Mammary epithelial cell (primary cell): ENCODE measurements at places on chromosomes 2 and 18.

DNA sequence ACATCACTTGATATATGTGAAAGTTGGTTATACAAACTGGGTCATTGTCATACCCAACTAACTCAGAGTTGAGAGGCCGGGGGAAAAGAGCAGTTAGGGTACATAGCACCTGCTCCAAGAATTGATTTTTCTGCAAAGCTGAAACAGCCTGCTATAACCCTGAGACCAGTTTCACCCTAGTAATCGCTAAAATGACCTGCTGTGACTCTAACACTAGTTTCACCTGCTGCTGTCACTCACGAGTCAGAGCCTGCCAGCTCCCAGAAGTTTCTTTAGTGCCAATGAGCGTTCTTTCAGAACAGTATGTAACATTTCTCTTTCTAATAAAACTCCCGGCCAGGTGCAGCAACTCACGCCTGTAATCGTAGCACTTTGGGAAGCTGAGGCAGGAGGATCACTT, 28.0 kb downstream of the SRSF7 start:
- DNase-seq: no peak

GRCh38 chr2:159712929-159713420, 669 bp downstream of the MARCHF7 start:
- peak; percentile 15 for DNase-seq

DNA sequence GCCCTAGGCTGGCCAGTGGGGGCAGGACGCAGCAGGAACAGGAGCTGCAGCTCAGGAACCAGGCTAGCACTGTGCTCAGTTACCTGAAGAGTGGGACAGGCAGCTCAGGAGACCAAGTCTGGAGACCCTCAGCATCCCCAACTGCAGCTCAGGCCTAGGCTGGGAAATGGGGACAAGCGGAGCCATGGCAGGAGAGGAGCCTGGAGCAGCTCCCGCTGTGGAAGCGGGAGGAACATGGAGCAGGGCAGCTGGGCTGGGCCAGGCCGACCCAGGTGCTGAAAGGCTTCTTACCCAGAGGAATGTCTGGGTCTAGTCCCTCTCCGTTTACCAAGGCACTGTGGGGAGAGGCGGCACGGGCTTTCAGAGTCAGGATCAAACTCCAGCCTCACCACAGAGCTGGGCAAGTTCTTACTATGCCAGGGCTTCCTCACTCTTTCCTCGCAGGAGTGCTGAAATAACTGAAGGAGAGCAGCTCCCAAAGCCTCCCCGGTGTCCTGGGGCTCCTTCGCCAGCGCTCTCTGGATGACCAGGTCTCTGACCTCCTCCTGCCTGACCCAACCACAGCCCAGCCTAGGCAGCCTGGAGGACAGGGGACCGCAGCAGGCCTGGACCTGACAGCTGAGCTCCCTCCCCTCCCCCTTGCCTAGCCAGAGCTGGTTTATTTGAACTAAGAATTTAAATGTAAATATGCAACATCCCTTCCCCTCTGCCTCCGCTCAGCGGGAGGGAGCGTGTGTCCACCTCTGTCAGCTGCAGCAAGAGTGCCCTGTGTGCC, 247.8 kb upstream of the SIX2 start:
- DNase-seq: no peak

- no peak for DNase-seq
Observed at GRCh38 chr2:240508832-240509545, 48.8 kb downstream of the ANKMY1 start.

DNA sequence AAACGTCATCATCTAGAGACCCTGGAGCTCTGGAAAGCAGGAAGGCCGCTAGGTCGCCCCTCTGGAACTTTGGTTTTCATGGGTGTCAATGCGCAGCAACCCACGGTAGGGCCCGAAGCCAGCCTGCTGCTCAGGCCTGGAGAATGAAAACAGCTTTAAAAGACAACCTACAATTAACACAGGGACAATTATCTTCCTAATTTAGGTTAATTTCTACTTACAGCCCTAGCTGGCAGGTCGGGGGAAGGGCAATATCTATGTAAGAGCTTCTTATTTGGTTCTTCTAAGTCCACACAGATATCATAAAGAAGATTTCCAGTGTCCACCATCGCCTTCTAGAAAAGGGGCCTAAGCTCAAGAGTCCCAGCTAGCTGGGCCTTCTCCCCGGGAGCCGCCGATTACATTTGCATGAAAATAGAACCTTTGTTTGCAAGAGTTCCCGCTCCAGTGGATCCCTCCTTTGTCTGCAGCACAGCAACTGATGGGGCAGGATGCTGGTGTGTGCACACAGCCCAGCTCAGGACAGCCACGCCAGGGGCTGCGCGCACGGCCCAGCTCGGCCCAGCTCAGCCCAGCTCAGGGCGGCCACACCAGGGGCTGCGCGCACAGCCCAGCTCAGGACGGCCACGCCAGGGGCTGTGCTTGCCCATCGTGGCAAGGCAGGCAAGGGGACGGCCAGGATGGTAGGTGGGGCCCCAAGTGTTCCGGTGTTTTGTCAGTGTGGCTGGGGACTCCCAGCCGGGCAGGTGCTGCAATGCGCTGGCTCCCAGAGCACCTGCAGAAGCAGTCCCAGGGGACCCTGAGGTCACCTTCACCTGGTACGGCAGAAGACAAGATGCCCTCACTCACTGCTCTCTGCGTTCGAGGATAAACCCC, 109.1 kb downstream of the HDAC4 start:
- no peak for DNase-seq

DNA sequence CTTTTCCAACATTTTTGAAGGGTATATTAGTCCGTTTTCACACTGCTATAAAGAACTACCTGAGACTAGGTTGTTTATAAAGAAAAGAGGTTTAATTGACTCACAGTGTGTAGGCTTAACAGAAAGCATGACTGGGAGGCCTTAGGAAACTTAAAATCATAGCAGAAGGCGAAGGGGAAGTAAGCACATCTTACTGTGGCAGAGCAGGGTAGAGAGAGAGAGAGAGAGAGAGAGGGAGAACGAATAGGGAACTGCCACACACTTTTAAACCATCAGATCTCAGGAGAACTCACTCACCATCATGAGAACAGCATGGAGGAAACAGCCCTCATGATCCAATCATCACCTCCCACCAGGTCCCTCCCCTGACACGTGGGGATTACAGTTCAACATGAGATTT, 420.3 kb downstream of the SOCS6 start:
- no peak for DNase-seq

- DNase-seq: no peak
Observed at GRCh38 chr2:239788576-239789098, 236.5 kb downstream of the NDUFA10 start.

DNA sequence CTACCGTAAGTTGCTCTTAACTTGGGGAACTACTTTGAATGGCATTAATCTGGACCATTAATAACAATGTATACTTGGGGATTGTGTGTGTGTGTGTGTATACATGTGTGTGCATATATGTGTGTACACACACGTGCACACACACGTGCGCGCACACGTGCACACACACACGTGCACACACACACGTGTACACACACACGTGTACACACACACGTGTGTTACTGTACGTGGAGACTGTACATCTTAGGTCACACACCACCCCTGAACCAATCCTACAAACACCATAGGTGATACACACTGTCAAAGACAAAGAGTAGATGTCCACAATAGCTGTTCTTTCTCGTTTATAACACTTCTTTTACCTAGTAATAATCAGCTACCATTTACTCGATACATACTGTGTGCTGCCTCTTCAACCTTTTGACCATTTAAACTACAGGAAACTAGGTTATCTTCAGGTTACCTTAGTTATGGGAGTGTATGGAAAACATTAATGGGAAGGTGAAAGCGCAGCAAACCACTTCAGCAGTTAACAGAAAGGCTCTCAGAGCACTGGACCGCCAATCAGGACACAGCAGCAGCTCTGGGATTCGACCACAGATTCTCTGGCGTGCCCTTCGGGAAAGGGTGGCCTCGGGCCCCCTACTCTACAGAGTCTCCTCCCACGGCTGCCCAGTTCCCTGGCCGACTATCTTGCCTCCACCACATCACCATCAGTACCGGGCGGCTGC, 894 bp upstream of the GCC2 start:
- DNase-seq: no peak

GRCh38 chr2:53782676-53783075, 4.1 kb downstream of the ASB3 start:
- no peak for DNase-seq

GRCh38 chr2:11286749-11287148, 57.7 kb downstream of the ROCK2 start:
- no peak for DNase-seq

DNA sequence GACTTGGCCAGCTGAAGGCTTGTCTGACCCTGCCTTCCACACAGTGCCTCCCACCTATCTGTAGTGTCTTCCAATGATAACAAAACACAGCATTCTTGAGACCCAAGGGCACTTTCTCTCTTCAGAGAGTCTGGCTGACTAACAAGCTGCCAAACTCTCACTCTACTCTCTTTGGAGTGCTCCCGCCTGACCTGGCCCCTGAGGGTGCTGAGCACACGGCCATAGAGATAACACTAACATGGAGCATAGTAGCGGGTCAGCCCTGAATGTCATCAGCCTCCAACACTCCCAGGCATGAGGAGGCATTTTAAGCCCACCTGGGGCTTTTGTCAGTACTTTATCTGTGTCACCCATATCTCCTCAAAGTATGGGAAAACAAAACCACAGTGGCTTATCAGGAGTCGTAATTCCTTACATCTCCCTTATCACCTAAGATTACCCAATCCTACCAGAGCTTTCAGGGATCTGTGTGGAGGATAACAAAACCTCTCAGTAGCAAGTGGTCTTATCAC, 160.3 kb upstream of the TCF4 start:
- no peak for DNase-seq

GRCh38 chr2:134220344-134220974, 33.4 kb upstream of the MGAT5 start:
- no peak for DNase-seq

GRCh38 chr2:218074031-218074430, 5.0 kb downstream of the RUFY4 start:
- no peak for DNase-seq

DNA sequence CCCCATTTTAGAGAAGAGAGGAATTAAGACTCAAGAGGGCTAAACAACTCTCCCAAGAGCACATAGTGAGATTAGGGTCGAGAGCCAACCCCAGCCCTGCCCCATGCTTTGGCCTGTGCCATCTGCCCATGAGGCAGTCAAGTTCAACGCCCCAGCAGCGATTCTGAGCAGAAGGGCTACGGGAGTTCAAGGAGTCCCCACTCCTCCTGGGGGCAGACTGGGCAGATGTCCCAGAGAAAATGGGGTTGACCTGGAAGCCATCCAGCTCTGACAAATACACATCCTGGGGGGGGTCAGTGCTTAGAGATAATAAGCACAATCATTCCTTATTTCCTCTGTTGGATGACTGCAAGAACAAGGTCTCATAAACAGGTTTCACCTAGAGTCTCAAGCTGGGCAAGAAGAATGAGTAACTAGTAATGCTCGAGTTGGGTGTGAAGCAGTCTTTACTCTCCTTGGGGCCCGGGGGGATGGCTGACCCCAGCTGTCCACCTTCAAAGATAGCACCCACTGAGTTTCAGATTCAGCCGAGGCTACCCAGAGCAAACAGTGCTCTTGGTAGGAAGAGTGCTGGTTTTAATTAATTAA, 716.4 kb downstream of the RNF144A start:
- DNase-seq: peak; percentile 7

GRCh38 chr2:145887915-145888314, 1368.0 kb upstream of the ZEB2 start:
- no peak for DNase-seq

- DNase-seq: no peak
Observed at GRCh38 chr2:150370561-150370960, 116.9 kb downstream of the RND3 start.

GRCh38 chr2:172995323-172996244, 80.1 kb upstream of the MAP3K20 start:
- DNase-seq: peak; percentile 78

DNA sequence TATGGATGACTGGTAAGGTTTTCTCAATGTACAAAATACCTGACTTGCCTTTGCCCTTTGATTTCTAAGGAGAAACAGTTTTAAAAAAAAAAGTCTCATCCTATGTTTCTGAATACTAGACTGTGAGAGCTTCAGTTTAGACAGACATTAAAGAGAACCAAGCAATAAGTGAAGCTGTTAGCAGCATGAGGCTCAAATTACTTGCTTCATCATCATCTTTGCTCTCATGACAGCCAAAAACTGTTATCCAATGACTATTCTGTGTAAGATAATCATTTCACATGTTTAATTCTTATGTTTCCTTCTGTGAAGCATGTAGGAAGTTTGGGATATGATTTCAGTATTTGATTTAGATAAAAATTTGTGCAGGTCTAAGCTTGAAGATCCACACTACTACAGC, 129.2 kb downstream of the COMMD1 start:
- no peak for DNase-seq

DNA sequence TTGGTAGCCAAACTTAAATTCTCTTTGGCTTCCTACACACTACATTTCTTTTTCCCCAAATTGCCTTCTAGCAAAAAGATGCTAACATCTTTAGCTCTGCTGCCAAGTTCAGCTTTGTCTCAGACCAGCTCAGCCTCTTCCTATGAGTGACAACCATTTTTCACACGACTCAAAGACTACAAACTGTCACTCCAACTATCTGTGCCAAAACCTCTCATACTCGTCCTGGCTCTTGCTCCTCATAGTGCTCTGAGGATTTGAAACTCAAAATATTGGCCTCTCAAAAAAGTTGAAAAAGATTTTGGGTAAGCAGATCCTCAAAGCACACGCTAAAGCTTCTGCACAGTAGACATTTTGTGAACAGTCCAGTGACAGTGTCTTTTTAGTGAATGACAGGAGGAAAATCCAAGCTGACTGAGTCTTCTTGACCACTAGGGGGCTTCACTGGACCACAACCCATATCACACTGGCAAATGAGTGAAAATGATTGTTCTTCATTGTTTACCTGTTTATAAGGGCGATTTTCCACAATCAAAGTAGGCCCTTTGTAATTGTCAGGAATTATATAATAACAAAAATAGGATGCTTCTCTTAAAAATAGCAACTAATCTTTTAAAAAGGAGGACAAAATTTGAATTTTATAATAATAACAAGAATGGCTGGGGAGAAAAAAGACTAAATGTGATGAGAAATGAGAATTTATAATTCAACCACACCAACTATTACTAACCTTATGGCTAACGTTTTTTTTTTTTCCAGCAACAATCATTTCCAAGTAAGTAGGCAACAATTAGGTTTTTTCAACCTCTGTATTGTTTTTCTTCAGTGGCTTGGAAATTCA, 85.5 kb upstream of the PGAP1 start:
- DNase-seq: peak; percentile 32

GRCh38 chr2:32825291-32825712, 121.5 kb upstream of the LTBP1 start:
- DNase-seq: peak; percentile 32

DNA sequence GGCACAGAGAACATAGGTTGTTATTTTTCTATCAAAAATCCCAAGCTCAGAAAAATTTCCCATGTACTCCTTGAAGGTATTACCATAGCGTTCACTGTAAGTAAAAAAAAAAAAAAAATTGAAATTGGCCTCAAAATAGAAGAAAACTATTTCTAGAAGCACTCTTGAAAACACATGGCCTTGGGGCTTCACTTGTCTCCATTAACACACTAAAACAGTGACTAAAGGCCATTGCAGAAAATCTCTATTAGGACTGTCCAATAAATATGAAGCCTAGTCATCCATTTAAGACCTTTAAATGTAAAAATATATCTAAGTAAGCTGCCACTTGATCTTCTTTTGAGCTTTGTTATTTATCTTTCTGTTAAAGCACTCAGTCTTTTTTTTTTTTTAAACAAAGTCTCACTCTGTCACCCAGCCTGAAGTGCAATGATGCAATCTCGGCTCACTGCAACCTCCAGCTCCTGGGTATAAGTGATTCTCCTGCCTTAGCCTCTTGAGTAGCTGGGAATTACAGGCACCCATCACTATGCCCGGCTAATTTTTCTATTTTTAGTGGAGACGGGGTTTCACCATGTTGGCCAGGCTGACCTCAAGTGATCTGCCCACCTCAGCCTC, 35.8 kb downstream of the CCDC68 start:
- no peak for DNase-seq

- DNase-seq: no peak
Observed at GRCh38 chr18:12091538-12092141, 2.0 kb upstream of the ANKRD62 start.
